Uterus (tissue), 4 donors: ENCODE measurements at places on chromosomes 6 and 20. TPM values are rescaled to one million over a fixed set of nuclear protein-coding genes. Genes with fewer than 3 reads are reported as not detected.

The NKX2-4 gene
- not detected for total RNA-seq

The HLA-DOB gene
- 0.82 TPM for total RNA-seq

GRCh38 chr20:13261460-13262301 is 40.6 kb downstream of the ISM1 start:
- peak; percentile 35 for DNase-seq

The PERP gene
- total RNA-seq: 18.4 TPM

GRCh38 chr6:81638366-81638765 is 114.1 kb downstream of the TENT5A start:
- DNase-seq: no peak

DNA sequence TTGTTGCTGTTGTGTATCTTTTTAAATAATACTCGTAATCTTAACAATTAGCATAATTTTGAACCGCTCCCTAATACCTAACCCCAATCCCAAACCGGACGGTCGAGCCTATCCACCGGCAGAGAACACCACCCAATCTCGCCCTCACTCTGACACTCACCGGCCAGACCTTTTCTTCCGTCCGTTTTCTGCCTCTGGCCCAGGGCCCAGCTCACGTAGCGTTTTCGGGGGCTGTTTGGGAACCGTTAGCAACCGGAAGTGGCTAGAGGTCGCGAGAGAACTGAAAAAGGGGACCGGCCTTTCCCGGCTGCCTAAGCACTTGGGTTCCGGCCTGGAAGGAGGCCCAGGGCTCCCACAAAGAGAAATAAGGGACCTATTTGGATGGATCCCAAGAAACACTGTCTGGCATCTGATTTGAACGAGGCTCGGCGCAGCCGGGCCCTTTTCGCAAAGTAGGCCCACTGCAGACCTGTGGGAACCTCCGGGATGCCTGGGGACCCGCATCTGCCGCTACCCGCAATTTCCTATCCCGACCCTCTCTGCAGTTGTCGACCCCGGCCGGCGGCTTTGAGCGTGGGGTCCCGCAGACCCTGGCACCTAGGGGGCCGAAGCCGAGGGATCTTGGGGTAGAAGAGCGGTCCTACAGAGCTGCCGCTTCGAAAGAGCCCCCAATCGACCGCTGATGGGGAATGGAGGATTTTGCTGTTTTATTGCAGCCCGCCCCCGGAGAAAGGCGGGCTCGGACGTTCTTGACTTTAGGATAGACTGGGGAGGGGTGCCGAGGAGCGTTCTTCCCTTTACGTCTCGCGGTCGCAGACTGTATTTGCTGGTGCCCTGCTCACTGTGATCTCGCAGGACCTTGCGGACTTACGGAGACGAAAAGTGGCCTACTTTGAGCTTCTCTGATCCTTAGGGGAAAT is 4.8 kb upstream of the ZKSCAN8 start:
- peak; percentile 92 for DNase-seq

GRCh38 chr6:52161689-52162438 is 24.3 kb upstream of the IL17A start:
- no peak for DNase-seq

DNA sequence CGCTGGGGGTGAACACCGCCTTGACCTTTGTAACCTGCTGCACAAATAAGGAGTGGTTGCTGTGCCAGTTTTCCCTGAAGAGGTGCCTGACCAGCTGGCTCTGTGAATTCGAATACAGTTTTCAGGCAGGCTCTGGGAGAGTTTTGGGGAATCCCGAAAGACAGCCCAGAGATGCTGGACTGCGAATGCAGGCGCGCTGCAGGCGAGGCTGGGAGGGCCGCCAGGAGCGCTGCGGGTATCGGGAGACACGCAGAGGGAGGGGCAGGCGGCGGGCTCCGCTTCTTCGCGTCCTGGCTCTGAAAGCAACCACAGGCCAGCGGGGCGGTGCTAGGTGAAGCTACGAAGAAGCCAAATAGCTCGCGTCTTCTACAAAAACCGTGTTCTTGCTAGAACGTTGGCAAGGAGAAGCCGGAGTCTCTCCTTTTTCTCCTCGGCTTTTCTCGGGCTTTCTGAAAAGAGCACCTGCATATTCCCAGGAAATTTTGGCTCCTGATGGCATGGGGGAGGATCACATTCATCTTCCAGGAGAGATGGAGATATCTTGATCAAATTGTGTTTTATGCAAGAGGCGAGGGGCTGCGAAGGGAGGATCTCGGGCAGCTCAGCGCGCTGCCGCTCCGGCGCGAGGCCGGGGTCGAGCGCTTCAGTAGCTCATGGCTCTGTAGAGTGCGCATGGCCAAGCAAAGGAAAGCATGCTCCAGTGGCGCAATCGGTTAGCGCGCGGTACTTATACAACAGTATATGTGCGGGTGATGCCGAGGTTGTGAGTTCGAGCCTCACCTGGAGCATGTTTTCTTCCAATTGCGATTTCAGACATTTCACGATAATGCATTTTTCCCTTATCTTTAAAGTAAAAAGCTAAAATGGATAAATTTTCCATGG is 158.1 kb upstream of the ZNF184 start:
- DNase-seq: no peak

The RBL1 gene
- total RNA-seq: 28.1 TPM

The TDRD6 gene
- total RNA-seq: 1.2 TPM

- DNase-seq: no peak
Observed at GRCh38 chr20:56451056-56451765, 17.2 kb upstream of the RTF2 start.

The LPA gene
- not detected for total RNA-seq
